ENCODE measurements at places on chromosomes 4 and X. TPM values are rescaled to one million over a fixed set of nuclear protein-coding genes. Genes with fewer than 3 reads are reported as not detected.

- no peak for DNase-seq
Measured at GRCh38 chrX:110703641-110704040, 92.0 kb downstream of the CHRDL1 start.

DNA sequence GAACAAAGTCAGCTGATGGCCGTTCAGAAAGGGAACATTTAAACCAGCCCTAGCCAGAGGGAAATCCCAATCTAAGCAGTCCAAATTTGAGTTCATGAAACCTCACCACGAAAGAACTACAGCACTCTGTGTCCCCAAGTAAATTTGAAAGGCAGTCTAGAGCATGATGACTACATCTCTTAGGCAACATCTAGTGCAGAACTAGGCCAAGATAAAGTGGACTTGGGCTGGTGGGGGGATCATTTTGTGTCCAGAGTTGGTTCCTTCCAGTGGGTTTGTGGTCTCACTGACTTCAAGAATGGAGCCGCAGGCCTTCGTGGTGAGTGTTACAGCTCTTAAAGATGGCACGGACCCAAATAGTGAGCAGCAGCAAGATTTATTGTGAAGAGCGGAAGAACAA is 64.9 kb downstream of the KLHL4 start:
- no peak for DNase-seq

CFAP99 gene
- total RNA-seq, result not detected

PAGE5 gene
- total RNA-seq, result not detected

DNA sequence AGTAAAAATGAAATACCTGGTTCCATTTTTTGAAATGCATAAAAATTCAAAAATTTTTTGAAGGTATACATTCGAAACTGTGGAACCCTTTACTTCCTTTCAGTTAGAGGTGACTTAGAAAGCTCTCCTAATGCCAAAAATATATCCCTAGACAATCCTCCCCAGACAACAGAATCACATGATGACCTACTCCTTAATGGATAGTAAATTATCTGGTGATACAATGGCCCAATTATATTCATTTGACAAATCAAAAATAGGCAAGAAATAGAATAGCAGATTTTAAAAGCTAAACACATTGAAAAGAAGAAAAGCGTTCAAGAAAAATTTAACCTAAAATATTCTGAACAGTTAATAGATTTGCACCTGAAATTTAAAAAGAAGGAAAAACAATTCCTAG is 3.5 kb upstream of the UGT2A2 start:
- no peak for DNase-seq

- no peak for DNase-seq
Measured at GRCh38 chrX:9867226-9867625, 81.0 kb downstream of the SHROOM2 start.

DNA sequence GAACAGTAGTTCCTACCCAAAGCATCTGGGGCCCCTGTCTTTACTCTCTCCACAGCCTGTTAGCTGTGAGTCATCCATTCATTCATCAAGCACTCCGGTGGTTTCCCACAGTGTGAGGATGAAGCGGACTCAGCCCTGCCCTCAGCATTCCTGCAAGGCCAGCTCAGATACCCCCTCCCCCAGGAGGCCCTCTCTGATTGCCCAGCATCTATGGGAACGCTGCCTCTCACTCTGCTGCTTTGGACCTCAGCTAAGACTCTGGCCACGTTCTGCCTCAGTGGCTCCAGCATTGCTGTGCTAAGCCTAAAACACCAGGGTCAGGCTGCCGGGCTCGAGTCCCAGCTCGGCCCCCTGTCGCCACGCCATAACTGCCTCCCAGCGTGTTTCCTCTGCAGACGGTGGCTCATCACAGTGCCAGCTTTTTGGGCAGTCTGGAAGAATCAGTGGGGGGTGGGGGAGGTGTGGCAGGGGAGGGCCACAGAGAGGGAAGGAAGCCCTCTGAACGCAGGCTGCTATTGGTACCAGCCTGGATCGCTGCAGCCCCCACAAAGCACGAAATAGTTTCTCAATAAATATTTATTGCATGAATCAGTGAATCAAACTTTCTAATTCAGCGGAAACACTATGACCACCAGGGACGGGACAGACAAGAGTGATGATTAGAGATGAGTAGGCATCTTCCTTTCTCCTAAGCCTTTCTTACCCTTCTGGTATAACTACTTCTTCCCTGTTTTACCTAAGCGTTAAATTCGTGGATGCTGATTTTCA is 74.4 kb downstream of the SORCS2 start:
- DNase-seq, result no peak

- no peak for DNase-seq
Measured at GRCh38 chr4:158538176-158538575, 16.5 kb downstream of the RXFP1 start.

DNA sequence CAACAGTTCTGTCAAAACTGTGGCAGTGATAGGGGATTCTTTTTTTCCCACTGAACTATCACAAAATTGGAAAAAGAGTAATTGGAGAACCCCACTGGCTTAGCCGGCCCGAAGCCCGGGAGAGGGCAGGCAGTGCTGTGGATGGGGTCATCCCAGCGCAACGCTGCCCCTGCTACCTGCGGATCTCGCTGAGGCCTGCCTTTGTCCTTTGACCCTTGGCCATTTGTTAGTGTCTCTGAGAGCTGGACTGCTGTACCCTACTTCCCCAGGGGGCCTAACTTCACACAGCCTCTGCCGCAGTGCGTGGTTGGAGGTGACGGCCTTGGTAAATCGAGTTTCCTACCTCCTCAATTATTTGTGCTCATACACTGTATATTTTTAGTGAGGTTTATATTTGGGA is 43.0 kb upstream of the MSANTD1 start:
- DNase-seq, result no peak

SSX4 gene
- not detected for total RNA-seq

DNA sequence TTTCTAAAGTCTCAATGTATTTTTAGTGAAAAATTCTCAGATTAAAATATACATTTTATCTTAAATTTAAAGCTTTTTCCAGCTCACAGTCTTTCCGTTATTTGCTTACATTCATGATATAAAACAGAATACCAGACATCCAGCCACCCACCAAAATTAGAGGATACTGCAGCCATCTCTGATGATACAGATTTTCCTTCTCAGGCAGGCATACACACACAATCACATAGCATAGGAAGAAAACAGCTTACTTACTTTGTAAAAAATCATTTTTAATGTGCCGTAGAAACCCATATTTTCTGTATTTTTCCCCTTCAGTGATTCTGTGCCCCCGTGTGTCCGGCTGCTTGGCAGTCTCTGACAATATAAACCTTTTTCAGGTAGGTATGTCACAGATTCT is 183.7 kb downstream of the FBXW7 start:
- DNase-seq, result no peak

SLC25A31 gene
- not detected for total RNA-seq

DNA sequence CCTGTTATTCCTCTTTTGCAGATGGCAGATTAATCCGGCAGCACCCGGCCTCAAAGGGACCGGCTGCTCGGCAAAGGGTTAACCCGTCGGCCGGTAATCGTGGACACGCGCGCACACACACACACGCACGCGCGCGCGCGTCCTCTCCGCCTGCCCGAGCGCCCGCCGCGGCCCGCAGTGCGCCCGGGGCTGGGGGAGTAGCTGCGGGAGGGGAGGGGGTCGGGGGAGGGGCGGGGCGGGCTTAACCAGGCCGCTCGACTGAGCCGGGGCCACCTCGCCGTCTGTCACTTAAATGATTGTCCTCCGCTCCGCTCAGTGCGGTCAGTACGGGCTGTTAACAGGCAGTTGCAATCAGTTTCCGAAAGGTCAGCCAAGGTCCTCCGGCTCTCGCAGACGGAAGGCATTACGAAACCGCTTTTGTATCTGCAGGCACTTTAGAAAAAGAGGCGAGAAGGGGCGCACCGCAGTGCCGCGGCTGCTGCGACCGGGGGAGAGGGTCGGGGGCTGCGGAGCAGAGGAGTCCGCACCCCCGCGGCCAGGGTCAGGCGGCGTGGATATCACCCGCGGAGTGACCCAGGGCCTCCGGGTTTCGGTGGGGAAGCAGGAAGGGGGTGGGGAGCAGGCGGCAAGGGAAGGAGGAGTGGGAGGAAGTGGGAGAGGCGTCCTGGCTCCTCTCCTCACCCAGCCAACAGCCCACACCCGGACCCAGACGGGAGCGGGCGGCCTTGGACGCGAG is 57.3 kb upstream of the BCOR start:
- no peak for DNase-seq

DNA sequence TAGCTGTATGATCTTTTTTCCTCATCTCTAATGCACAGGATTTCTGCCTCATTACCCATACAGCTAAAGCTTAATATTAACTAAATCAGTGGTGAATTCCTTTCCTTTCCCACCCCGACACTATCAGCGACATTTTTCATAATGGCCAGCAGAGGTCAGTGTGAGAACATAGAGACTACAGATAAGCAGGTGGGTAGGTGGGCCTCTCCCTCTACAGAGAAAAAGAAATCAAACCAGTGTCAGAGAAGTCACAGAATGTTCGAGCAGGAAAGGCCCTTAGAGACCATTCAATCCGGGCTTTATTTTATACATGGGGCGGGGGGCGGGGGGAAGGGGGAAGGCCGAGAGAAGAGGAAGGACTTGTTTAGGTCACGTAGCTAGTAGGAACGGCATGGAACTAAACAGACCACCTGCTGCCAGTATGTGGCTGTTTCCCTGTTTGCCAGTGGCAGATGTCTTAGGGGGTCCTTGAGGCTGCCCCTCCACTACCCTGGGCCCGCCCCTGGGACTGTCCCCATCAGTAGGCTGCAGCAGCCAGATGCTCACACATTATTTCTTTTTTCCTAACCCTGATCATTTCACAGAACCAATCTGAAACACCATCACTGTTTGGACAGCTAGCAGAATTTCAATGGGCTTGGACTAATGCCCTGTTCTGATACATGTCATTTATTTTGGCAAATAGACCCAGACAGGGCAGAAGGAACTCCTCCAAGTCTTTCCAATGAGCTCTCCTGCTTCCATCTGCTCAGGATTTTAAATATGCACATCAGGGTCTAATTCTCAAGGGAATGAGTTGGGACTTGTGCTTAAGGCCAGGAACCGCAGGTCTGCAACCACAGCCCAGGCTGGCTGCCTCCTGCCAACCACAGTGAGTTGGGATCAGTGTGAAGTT is 133.4 kb downstream of the ATG4A start:
- DNase-seq, result peak; percentile 25

DNA sequence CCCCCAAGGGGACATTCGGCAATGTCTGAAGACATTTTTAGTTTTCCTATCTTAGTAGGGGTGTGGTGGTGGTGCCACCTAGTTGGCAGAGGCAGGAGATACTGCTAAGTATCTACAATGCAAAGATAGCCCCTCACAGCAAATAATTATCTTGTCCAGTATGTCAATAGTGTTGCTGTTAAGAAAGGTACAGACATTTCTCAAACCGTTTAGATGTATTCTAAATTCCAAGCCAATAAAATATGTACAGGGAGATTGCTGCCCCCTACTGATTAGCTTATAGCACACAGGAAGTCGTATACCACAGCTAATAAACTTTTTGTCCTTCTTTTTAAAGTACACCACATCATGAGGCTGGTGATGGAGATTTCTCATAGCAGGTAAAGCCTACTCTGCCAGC is 260.5 kb downstream of the TMA16 start:
- DNase-seq, result no peak

DNA sequence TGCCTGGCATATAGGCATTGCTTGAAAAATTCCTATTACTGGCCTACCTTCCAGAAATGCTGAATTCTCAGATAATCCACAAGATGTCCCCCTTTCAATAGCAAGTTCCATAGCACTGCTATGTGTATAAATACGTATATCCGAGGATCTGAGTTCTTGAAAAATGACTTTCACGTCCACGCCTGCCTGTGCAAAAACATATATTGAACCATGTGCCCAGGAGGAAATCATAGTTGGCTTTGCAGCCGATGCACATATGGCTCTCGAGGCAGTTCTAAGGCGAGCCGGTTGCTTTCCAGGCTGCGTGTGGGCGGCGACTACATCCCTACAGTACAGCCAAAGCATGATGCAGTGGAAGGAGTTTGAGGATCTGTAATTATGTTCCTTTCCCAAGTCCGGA is 55.4 kb upstream of the ESX1 start:
- DNase-seq, result peak; percentile 28

GRCh38 chrX:106201502-106202178 is 33.5 kb downstream of the PWWP3B start:
- DNase-seq, result no peak

NDNF gene
- total RNA-seq, result not detected

XAGE2 gene
- not detected for total RNA-seq

DNA sequence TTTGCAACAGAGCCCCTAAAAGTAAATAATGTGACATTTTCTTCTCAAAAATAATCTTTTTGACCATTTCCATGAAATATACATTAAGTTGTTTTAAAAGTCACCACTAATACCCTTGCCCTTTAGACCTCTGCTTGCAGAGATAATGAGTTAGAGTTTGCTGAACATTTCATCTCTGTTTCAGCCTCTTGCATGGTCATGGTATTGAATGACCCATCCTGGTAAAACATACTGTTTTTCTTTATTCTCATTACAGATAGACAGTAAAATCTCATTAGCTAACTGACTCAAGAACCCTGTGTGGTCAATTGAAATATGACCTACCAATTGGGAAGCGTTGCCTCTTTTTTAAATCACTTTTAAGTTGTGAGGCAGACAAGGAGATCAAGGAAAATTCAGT is 916.7 kb downstream of the PDHA2 start:
- DNase-seq, result no peak

DNA sequence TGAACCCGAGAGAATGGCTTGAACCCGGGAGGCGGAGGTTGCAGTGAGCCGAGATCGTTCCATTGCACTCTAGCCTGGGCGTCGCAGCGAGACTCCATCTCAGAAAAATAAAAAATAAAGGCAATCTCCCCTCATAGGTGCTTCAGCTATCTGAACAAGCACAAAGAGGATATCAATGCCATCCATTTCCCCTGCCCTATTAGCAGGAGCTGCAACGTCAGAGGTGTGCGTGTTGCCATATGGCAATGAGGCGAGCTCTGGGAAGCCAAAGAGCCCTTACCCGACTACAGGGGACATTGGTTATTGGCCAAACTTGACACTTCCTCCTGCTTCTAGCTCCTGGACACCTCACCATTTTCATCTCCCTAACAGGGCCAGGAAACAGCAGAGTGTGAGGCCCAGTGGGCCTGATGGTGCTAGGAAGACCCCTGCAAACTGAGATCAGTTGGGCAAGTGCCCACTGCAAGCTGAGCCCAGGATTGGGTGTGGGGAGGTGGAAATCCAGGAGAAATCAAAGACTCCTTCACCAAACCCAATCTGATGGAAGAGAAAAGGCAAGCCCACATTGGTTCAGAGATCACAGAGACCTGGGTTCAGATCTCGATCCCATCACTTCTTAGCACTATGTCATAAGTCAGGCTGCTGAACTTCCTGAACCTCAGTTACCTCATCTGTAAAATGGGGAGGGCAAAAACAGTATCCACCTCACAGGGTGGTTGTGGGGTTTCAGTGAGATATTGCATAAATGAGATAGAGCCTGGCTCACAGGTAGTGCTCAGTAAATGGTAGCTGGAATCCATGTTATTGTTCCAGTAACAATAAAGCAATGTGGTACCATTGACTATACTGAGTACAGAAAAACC is 21.2 kb downstream of the SLC25A5 start:
- DNase-seq, result no peak

SPANXB1 gene
- not detected for total RNA-seq

SASH3 gene
- total RNA-seq, result not detected

- DNase-seq, result no peak
Measured at GRCh38 chrX:150975655-150976390, 7.3 kb upstream of the HMGB3 start.

Data from G401 (cell line).